ENCODE measurements at places on chromosomes 2 and 18.

DNA sequence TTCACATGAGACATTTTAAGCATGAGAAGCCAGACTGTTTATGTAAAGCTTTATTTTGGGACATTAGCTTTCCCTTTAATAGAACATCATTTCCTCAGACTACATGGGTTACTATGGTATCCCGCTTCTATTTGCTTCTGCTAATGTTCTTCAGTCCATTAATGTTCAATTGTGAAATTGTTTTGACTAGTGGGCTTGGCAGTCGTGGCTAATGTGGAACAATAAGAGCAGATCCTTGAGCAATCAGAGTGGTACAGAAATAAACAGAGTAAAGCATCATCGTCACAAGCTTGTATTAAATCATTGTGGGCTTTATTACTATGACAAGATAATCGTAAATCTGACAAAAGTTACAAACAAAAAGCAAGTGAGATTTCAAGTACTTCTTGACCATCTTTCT is 60.2 kb downstream of the PDE1A start:
- no peaks in the 10 kb centered on the region for H3K4me1 ChIP-seq
- H3K27ac ChIP-seq = no peak overlapping the region
- H3K4me3 ChIP-seq = no peak overlapping the region
- no peaks in the 10 kb centered on the region for H3K36me3 ChIP-seq
- H3K27me3 ChIP-seq = no peaks in the 10 kb centered on the region

- H3K4me1 ChIP-seq = no peaks in the 10 kb centered on the region
- H3K4me3 ChIP-seq = no peak overlapping the region
- H3K36me3 ChIP-seq = no peaks in the 10 kb centered on the region
- no peak overlapping the region for H3K27ac ChIP-seq
These were observed 305.3 kb upstream of the HNRNPA3 start for GRCh38 chr2:176907341-176907740.

- H3K4me1 ChIP-seq = no peaks in the 10 kb centered on the region
- H3K36me3 ChIP-seq = no peaks in the 10 kb centered on the region
- H3K4me3 ChIP-seq = no peak overlapping the region
- no peak overlapping the region for H3K27ac ChIP-seq
These were observed 686.0 kb upstream of the DDX18 start for GRCh38 chr2:117128461-117128860.

DNA sequence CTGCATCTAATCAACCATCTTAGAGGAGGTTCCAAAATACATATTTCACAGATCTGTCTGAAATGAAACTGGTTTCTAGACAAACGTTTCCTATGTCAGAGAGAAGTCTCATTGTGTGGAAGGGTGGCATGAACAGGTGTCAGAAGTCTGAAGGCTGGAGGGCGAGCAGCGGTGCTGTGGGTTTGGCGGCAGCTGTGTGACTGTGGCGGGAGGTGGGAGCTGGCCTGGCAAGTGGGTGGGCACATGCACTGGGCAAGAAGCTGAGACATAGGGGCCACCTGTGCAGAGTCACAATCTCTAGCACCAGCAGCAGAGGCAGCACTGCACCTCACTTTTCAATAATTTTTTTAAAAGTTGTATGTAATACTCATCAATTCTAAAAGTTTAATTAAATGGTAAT is 346.3 kb downstream of the DSC3 start:
- H3K27ac ChIP-seq = no peak overlapping the region
- H3K4me3 ChIP-seq = no peak overlapping the region
- no peaks in the 10 kb centered on the region for H3K36me3 ChIP-seq
- no peaks in the 10 kb centered on the region for H3K27me3 ChIP-seq
- no peak for DNase-seq
- no peaks in the 10 kb centered on the region for H3K4me1 ChIP-seq

DNA sequence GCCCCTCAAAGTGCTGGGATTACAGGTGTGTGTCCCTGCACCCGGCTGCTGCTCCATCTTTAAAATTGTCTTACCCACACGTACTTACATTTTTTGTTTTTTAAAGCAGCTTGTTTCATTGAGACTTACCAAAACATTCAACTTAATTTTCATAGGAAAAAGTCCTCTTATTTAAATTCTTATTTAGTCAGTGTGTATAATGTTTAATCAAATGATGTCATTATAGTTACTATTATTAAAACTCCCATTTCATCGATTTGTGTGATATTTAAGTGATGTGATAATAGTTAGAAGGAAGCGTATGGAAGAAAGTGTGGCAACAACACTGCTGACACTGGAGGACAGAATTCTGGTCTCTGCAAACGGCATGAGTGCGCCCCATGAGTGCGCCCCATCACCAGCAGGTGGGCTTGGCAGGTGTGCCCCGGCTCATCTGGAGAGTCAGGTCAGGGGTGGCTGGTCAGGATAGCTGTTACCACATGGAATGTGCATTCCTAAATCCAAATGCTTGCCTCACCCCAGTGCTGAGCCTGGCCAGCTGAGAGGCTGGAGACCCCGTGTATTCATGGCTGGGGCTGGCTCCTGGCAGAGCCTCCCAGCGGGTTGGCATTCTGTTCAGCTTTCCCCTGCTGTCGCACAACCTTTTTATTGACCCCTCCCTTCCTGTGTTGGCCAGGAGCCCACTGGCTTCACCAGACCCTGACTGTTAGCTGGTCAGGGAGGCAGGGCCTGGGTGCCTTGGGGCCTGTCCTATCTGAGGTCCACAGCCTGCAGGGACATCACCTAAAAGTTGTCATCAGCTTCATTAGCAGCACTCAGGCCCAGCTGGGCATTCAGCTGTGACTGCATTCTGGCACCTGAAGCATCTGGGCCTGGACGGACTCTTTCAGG is 79.7 kb downstream of the AGAP1 start:
- no peak overlapping the region for H3K27ac ChIP-seq
- H3K4me1 ChIP-seq = peaks cover 22% of the 10 kb centered on the region
- no peaks in the 10 kb centered on the region for H3K27me3 ChIP-seq

DNA sequence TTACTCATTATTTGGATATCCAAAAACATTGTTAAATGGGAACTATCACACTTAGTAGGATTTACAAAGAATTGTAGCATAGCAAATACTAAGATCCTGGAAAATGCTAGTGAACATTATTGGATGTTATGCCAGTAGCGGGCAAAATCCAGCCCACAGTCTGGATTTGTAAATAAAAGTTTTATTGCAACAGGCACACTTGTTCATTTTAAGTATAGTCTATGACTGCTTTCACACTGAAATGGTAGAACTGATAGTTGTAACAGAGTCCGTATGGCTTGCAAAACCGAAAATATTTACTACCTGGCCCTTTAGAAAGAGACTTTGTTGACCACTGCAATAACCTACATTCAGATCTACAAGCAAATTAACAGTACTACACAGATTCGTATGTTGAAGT is 53.6 kb downstream of the ACVR1 start:
- no peak overlapping the region for H3K4me3 ChIP-seq
- H3K36me3 ChIP-seq = peaks cover 10% of the 10 kb centered on the region
- H3K27me3 ChIP-seq = no peaks in the 10 kb centered on the region
- H3K27ac ChIP-seq = no peak overlapping the region
- H3K4me1 ChIP-seq = no peaks in the 10 kb centered on the region

DNA sequence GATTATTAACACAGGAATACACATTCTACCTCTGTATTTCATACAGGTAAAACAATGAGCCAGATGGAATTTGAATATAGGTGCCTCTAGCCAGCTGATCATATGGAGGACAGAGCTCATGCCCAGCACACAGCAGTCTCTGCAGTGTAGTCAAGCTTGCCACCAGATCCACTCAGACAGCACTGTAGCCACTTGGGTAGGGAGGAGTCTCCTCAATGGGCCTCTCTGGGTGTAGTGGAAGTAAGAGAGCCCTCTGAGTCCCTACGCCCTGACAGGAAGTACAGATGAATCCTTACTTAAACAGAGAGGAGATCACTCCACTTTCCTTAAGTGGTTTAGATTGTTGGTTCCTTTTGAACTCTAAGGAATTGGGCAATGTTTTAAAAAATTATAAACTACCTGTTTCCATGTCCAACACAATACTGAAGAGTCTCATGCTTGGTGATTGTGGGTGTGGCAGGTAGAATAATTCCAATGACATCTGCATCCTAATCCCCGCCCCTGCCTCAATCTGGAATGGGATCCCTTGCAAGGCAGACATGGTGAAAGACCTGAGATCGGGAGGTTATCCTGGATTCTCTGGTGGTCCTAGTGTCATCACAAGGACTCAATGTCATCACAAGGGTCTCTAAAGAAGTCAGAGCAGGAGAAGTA is 23.0 kb upstream of the TMEM200C start:
- H3K36me3 ChIP-seq = no peaks in the 10 kb centered on the region
- no peak overlapping the region for H3K27ac ChIP-seq
- H3K27me3 ChIP-seq = no peaks in the 10 kb centered on the region
- no peak overlapping the region for H3K4me3 ChIP-seq
- no peak for DNase-seq

DNA sequence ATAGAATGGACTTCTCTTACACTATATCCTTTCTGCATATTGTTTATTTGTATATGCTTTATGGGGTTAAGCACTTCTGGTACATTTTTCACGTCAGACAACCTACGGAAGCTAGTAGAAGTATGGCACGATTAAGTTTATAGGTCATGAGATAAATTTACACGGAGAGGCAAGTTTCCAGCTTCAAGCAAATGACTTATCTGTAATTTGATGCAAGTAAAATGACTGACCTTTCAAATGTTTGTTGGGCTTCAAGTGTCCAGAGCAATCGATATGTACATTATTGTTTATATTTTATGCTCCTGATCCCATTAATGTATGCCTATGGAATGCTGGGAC is 97.5 kb upstream of the EFEMP1 start:
- H3K27ac ChIP-seq = no peak overlapping the region
- H3K27me3 ChIP-seq = no peaks in the 10 kb centered on the region
- DNase-seq = no peak
- no peaks in the 10 kb centered on the region for H3K36me3 ChIP-seq

GRCh38 chr2:238898534-238899281 is 50.8 kb downstream of the TWIST2 start:
- H3K27me3 ChIP-seq = no peaks in the 10 kb centered on the region
- H3K4me3 ChIP-seq = no peak overlapping the region
- H3K4me1 ChIP-seq = peaks cover 10% of the 10 kb centered on the region
- H3K27ac ChIP-seq = no peak overlapping the region
- H3K36me3 ChIP-seq = no peaks in the 10 kb centered on the region

GRCh38 chr18:13353084-13353823 is 134.7 kb downstream of the LDLRAD4 start:
- H3K36me3 ChIP-seq = no peaks in the 10 kb centered on the region
- H3K27me3 ChIP-seq = no peaks in the 10 kb centered on the region
- no peak for DNase-seq
- no peak overlapping the region for H3K27ac ChIP-seq

DNA sequence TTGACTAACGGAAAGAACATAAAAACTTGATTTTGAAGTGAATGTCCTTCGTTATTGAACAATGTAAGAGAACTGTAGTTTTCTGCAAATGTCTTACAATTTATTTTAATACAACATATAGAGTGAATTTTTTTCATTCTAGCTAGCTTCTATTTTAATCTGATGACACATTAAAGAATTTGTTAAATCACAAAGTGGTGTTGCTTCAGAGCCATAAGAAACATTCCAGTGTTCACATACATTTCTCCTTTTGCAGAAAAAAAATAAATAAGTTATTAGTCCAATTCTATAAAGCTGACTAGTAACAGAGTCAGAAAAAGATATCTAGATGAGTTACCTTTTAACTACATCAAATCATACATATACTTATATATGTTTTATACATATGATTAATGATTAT is 914.3 kb upstream of the SLC39A10 start:
- no peaks in the 10 kb centered on the region for H3K27me3 ChIP-seq
- no peaks in the 10 kb centered on the region for H3K36me3 ChIP-seq
- no peaks in the 10 kb centered on the region for H3K4me1 ChIP-seq
- DNase-seq = no peak

- H3K4me3 ChIP-seq = no peak overlapping the region
- H3K4me1 ChIP-seq = 0 out of 2 replicates have a peak, but pooled peaks cover 6% of the 10 kb centered on the region
- no peak overlapping the region for H3K27ac ChIP-seq
- no peaks in the 10 kb centered on the region for H3K27me3 ChIP-seq
- DNase-seq = no peak
These were observed 46.4 kb upstream of the NPAS2 start for GRCh38 chr2:100773538-100773937.

DNA sequence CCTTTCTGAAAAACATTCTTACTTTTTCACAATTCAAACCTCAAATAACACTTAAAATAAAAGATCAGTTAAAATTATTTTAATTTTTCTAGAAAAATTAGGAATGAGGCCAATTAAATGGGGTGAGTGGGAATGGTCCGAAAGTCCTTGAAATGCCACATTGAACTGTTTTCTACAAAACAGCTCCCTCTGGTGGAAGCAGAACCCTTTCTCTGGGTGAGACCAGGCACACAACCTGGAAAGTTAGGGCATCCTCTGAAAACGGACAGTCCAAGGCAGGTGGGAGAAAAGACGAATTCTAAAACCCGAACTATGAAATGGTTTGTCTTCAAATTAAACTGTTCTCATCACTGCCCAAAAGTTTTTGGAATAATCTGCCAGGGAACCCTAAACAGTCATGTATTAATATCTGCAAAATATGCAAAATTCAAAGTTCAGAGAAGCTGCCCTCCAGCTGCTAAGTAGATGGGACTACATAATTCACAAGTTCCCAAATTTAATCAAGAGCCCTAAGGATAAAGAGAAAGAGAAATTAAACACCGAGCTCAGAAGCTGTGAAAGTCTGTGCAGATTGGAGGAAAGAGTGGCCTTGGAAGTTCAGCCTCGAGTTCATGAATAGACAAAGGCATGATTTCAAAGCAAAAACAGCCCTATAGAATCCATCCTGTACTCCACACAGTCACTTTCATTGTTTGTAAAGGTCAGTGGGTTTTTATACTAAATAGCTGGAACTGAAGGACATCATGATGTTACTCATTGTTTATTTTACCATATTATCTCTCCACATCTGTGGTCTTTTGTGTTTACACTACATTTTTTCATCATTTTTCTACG is 108.3 kb downstream of the PIEZO2 start:
- H3K4me3 ChIP-seq = no peak overlapping the region
- H3K36me3 ChIP-seq = no peaks in the 10 kb centered on the region
- H3K27me3 ChIP-seq = no peaks in the 10 kb centered on the region
- no peak overlapping the region for H3K27ac ChIP-seq
- peaks cover 17% of the 10 kb centered on the region for H3K4me1 ChIP-seq
- no peak for DNase-seq

DNA sequence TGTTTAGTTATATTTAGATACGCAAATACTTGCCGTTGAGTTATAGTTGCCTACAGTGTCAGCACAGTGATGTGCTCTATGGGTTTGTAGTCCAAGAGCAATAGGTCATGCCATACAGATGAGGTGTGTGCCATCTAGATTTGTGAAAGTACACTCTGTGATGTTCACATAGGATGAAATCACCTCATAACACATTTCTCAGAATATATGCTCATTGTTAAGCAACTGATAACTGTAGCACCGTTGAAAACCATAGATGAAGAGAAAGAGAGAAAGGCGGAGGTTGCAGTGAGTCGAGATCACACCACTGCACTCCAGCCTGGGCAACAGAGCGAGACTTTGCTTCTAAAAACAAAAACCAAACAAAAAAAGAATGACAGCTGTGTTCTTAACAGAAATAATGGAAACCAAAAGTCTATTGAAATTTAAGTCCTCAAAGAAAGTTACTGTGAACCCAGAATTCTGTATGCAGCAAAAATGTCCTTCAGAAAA is 9.5 kb downstream of the DGKD start:
- no peak overlapping the region for H3K27ac ChIP-seq
- H3K36me3 ChIP-seq = peaks cover 6% of the 10 kb centered on the region
- no peaks in the 10 kb centered on the region for H3K27me3 ChIP-seq
- DNase-seq = no peak
- H3K4me1 ChIP-seq = no peaks in the 10 kb centered on the region

All from SJSA1 (cell line).